Inflammatory macrophage treated with lipopolysaccharide for 4 hours (primary cell): ENCODE measurements at places on chromosomes 5 and 9.
A peak's percentile ranks its signal among the peaks of the same experiment; 100 is the strongest.

GRCh38 chr9:34227445-34227844, 48.6 kb downstream of the UBAP1 start:
- peak; percentile 49 for DNase-seq

DNA sequence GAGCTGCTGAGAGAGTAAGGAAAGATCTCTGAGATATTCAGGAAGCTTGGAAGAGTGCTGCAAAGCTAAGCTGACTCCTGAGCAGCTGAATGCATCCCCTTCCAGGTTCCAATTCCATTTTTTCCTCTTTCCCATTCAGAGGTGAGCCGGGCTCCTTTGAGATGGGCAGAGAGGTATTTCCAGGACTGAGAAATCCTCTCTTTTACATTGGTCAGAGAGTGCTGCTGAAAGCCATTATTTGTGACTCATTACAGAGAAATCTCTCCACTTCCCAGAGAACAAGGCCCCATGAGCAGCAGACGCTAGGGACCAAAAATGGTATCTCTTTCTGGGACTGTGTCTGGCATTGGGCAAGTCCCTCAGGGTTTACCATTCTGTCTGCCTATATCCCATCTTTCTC, 3.7 kb downstream of the MCTP1 start:
- DNase-seq, result no peak

GRCh38 chr9:137494104-137494544, 35.0 kb upstream of the NSMF start:
- peak; percentile 69 for DNase-seq

DNA sequence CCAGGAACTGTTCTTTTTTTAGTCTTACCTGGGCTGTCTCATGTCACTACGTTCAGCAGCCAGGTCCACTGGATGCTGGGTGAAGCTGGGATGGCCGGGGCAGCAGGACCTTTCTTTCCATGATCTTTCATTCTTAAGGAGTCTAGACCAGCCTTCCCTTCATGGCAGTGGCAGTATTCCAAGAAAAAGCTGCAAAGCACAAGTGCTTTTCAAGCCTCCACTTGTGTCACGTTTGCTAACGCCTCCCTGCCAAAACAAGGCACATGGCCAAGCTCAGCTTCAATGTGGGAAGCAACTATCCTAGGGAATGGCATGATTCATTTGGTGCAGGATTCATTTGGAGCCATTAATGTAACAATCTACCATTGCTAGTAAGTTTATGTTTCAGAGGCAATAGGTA, 94.8 kb downstream of the RCL1 start:
- no peak for DNase-seq

- no peak for DNase-seq
Observed at GRCh38 chr5:109192555-109193281, 217.1 kb downstream of the PJA2 start.
